ENCODE measurements at places on chromosomes 7 and 10. TPM values are rescaled to one million over a fixed set of nuclear protein-coding genes. Genes with fewer than 3 reads are reported as not detected.

The CTTNBP2 gene
- total RNA-seq: 0.28 TPM

The FAM131B gene
- 3.1 TPM for total RNA-seq

The CTBP2 gene
- total RNA-seq: 70.2 TPM

The CYP2C19 gene
- not detected for total RNA-seq

The ZNF488 gene
- total RNA-seq: not detected

The PIP gene
- total RNA-seq: 0.38 TPM
